ENCODE measurements at places on chromosomes 5 and 9.

DNA sequence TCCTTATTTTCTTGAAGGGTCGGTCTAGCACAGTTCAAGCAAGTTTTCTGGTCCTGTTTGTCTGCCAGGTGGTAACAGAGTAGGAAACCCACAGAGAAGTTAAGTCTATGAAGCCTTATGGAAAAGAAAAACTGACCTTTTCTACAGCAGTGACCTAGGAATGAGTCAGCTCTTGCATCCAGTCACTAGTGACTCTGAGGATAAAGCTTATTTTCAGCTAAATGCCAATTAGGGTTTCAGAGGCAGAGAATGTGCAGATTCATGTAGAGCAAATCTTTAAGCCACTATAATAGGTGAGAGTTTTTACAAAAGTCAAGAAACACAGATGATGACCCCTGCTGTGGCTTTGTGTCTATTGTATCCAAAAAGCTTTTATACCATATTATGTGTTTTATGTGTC, 100.7 kb downstream of the CWC27 start:
- DNase-seq = peak; percentile 77

DNA sequence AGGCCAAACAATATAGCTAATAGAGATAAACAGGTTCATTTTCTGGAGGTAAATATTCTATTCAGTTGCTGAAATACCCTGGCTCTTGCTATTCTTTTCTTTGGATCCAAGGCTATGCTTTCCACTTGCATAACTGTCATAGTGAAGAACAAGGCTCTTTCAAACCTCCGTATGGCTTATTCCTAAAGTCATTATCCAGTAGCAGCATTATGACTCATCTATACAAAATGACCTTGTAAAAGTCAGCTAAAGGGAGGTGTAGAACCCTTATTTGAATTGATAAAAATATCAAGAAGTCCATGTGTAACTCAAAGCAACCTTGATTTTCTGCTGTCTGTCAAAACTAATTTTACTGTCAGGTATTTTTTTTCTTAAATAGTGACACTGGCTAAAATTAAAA, 447.8 kb downstream of the PLK2 start:
- DNase-seq = no peak

DNA sequence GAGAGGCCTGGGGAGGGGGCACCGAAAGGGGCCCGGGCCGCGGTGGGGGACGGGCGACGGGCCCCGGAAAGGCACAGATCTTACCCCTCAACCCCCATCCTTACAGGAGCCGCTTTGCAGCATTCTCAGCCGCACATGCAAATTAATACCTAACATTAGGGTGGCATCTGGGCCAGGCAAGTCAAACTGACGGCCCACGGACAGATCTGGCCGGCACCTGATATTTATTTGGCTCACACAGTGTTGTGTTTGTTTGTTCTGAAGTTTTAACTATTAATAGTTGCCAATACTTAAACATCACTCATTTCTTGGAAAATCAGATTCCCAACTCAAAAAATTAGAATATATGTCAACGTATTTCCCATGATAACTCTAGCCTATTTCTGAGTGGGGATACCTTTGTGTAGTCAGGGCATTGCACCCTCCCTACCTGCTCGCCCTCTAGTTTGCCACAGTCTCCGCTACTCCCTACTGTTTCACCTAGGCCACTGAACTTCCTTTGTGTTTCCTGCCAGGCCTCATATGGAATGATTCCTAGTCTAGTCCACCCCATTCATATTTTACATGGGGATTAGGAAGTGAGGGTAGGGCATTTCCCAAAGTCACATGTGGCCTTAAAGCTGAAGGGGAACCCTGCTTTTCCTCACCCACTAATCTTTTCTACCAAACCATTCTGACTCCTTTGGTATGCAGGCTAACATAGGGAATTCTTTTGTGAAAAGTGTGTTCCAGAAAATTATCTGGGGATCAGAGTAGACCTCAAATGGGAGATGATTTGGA, 71.9 kb upstream of the LARP1 start:
- DNase-seq = no peak

DNA sequence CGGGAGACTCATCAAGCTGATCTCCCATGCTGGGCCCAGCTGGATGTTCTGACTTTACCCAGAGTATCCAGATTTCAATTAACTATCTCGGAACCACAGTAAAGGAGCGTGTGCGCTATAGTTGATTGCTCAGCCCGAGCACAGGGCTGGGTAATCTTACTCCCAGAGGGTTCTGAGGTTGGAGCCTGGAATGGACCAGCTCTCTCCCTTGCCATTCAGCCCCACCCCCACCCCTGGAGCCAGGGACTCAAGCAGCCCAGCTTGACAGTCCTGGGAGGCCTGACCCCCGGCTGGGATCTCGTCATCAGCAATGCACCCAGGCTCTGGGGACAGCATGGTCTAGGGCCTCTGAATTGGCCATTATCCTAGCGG, 23.7 kb upstream of the PTGES start:
- peak; percentile 56 for DNase-seq

- DNase-seq = no peak
Observed at GRCh38 chr9:29906065-29906464, 2332.8 kb upstream of the C9orf72 start.

DNA sequence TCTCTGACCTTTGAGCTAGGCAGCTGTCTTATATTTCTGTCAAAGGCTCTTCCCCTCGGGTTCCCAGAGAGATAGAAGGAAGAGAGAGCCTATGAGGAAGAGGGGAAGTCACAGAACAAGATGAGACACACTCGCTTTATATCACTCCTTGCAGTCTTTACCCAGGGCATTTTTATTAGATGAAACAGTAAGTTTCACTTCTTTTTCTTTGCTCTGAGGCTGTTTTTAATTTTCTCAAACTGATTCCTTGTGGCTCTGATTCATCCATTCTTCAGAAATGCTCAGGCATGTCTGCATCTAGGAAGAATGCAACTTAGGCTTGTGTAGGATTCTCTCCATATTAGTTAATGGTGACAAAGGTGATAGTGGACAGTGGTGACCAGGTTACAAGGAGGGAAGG, 132.9 kb upstream of the CHD1 start:
- peak; percentile 43 for DNase-seq

DNA sequence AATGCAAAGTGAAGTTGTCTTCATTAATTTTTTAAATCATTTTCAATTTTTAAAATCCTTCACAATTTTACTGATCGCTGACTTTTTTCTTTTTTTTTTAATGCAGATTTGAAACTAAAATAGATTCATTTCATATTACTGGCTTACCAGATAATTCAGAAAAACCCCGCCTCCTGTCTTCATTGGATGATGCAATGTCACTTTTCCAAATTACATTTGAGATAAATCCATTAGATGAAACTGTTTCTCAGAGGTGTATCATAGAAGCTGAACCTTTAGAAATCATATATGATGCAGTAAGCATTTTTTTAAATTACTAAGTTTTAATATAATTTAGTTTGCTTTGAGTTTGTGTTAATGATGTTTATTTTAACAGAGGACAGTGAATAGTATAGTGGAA, 60.6 kb downstream of the VPS13A start:
- no peak for DNase-seq

DNA sequence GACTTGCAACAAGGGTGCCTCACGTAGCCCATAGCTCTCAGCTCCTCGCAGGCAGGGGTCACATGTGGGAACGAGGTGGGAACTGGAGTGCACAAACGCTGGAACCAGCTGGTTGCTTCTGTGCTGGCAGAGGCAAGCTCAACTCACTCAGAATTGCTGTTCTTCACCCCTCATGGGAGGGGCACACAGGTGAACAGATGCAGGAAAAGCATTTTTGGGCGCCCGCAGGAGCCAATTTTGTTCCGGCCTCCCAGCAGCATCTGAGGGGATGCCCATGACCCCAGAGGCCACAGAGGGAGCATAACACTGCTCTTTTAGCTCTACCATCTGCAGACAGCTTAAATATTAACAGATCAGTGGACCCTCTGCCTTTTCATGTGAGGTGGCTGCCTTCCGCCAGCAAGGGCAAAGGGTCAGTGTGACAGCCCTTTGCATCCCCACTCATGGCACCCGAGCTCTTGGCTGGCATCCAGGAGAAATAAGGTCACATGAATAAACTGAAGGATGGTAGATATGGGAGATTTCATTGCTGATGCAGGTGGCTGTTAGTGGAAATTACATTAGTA, 196.2 kb downstream of the SLCO4C1 start:
- DNase-seq = no peak

DNA sequence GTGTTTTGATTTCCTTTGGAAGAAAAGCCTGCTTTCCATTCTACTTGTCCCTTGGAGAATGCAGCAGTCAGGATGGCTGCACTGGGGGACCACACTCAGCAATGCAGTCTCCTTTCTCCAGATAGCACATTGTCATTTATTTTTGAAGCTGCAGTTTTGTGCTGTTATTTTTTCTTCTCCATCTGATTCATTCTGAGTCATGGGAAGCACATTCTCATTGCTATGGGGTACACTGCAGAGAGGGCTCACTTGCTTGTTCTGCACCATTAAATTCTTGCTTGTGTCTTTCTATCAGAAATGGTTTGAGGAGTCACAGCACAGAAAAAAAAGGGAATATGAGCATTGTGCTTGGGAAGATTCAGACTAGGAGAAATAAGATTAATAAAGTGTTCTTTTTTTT, 39.7 kb upstream of the POC5 start:
- DNase-seq = peak; percentile 1

DNA sequence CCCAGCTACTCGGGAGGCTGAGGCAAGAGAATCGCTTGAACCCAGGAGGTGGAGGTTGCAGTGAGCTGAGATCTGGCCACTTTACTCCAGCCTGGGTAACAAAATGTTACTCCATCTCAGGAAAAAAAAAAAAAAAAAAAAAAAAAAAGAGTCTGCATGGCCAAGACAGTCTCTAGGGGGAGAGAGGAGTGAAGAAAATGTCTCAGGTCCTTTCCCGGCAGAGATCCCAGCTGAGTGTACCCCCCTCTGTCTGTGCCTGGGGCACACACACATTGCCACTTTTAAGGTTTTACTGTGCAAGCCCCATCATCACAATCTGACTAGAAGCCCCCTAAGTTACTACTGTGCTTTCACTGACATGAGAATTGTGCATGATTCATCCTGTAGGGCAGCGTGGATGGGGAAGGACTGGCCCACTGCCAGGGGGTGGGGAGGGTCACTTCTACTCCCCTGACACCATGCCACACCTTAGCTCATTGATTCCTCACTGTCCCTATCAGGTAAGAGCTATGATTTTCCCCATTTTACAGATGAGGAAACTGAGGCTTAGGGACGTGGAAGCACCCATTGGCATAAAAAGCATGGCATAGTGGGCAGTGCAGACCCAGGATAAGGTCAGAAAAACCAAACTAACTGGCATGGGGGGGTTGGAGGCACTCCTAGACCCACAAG, 102.3 kb upstream of the LARP1 start:
- DNase-seq = no peak

DNA sequence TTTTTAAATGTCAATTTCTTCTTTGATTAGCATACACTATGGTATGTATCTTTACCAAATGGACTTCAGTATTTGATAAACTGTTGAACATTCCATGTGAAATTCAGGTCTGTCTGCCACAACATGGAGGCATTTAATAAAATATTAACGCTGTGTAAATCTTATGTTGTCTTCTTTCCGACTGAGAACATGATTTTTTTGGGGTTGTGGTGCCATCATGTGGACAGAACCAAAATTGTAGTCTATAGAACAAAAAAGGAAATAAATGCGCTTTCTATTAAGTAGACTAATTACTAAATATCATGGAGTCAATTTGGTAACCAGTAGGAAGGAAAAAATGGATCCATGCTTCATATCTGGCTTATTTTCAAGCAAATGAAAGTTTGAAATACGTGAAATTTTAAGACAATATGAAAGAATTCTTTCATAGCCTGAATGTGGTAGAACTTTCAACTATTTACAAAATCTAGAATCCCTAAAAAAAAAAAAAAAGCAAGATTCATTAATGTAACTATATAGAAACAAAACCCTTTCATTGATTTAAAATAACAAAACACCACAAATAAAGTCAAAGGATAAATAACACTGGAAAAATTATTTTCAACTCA, 2.8 kb upstream of the PLK2 start:
- DNase-seq = peak; percentile 41

DNA sequence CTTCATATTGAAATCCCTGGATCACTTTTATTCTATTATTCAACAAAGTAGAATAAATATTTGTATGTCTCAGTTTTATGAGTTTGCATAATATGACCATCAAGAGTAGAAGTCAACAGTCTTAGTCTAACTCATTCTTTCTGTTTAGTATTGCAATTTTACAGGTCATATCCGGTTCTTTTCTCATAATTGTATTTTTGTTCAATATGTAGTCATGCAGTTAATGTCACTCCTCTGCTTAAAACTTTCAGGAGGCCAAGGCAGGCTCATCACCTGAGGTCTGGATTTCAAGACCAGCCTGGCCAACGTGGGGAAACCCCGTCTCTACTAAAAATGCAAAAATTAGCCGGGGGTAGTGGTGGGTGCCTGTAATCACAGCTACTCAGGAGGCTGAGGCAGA, 148.4 kb upstream of the TRPM3 start:
- no peak for DNase-seq

DNA sequence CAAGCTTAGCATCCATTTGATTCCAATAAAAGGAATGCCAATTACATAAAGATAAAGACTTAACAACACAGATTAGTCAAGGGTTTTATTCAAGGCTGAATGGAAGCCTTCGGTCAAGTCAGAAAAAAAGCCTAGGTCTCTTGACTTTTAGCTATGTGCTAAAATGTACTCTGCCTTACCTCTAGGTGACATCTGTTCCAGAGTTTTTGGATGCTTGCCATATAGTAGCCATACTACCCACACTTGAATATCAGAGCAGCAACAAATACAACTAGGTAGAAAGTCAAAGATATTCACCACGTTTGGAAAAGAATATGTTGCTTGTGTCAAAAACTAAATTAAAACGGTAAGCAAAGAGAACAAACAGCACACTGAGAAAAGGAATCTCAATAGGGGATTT, 484.7 kb downstream of the ELAVL2 start:
- no peak for DNase-seq

All from stromal cell of bone marrow (primary cell).